ENCODE measurements at places on chromosomes 4 and X.

- H3K4me3 ChIP-seq, result no peak overlapping the region
- H3K36me3 ChIP-seq, result no peaks in the 10 kb centered on the region
- H3K27ac ChIP-seq, result no peak overlapping the region
- no peak for DNase-seq
Observed at GRCh38 chr4:76533314-76533713, 98.3 kb downstream of the SHROOM3 start.

DNA sequence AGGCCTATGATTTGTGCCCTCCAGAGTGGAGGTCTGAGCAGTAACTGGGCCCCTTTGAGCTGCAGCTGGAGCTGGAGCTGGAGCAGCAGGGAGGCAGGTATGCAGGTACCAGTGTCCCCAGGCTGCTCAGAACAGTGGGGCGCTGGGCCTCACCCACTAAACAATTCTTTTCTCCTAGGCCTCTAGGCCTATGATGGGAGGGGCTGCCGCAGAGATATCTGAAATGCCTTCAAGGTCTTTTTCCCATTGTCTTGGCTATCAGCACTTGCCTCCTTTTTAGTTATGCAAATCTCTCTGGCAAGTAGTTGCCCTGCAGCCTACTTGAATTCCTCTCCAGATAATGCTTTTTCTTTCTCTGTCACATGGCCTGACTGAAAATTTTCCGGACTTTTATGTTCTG lies 79.7 kb upstream of the OTUD4 start:
- no peak overlapping the region for H3K27ac ChIP-seq
- peaks cover 3% of the 10 kb centered on the region for H3K27me3 ChIP-seq
- no peak overlapping the region for H3K4me3 ChIP-seq

GRCh38 chr4:145786261-145786660 lies 106.3 kb downstream of the C4orf51 start:
- DNase-seq, result no peak
- H3K27ac ChIP-seq, result no peak overlapping the region
- H3K36me3 ChIP-seq, result peaks cover 3% of the 10 kb centered on the region
- peaks cover 3% of the 10 kb centered on the region for H3K4me1 ChIP-seq
- H3K4me3 ChIP-seq, result no peak overlapping the region
- no peaks in the 10 kb centered on the region for H3K27me3 ChIP-seq

- no peaks in the 10 kb centered on the region for H3K27me3 ChIP-seq
- no peak overlapping the region for H3K4me3 ChIP-seq
- H3K36me3 ChIP-seq, result no peaks in the 10 kb centered on the region
- H3K4me1 ChIP-seq, result no peaks in the 10 kb centered on the region
- no peak for DNase-seq
Observed at GRCh38 chr4:1646690-1647089, 37.4 kb downstream of the FAM53A start.
